GDM1 (cell line): ENCODE measurements at places on chromosomes 7 and 10.

- DNase-seq: no peak
Measured at GRCh38 chr10:93542358-93542791, 24.1 kb upstream of the FFAR4 start.

- DNase-seq: no peak
Measured at GRCh38 chr10:75782463-75783248, 351.2 kb downstream of the LRMDA start.

DNA sequence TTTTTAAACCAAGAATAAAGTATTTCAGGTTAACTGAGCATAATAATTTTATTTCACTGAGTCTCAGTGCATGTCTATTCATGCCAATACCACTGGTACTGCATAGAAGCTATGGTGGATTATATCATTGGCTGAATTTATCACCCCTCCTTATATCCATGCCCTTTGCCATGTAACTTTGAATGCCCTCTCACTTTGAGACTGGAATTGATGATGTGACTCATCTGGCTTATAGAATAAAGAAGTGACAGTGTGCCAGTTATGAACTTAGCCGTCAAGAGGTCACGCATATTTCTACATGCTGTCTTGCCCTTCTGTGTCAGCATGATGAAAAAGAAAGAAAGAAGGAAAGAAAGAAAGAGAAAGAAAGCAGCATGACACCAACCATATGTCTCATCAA is 20.7 kb upstream of the ABLIM1 start:
- no peak for DNase-seq

DNA sequence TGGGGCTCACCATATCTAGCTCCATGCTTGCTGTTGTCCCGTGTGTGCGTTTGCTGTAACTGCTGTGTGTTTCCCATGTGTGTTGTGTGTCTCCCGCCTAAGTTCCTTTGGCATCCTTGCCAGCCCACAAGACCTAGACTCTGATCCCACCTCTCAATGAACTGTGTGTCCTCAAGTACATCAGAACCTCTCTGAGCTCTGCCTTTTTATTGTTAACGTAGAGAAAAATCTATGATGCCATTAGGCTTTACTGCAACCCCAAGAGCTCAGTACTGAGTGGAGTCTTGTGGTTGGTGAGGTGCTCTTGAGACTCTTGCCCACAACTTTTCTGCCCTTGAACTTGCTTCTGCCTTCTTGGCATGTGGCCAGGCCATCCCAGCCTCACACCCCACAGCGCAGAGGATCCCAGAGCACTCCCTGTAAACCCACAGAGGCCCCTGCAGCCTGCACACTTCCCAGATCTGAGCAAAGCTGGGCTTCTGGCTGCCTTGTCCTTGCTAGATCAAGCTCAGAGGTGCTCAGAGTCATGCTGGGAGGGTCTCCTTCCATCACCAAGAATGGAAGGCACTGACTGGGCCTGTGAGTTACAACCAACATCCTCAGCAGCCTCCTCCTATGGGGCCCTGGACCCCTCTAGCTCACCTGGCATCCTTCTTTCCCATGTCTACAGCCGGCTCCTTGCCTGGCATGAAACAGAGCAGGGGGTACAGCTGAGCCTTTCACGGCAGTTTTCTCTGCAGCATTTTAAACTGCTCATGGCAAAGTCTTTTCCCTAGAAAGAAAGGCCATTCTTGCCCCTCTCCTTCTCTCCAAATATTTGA is 643.4 kb downstream of the ACTR3B start:
- no peak for DNase-seq

- no peak for DNase-seq
Measured at GRCh38 chr10:29105516-29106215, 183.2 kb upstream of the LYZL1 start.

DNA sequence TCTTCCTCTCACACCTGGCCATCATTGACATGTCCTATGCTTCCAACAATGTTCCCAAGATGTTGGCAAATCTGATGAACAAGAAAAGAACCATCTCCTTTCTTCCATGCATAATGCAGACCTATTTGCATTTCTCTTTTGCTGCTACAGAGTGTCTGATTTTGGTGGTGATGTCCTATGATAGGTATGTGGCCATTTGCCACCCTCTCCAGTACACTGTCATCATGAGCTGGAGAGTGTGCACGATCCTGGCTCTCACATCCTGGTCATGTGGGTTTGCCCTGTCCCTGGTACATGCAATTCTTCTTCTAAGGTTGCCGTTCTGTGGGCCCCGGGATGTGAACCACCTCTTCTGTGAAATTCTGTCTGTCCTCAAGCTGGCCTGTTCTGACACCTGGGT is 19.2 kb downstream of the OR2A14 start:
- DNase-seq: no peak

GRCh38 chr10:28250782-28251181 is 52.1 kb downstream of the MPP7 start:
- no peak for DNase-seq
